ENCODE measurements at places on chromosomes 5 and 9.

GRCh38 chr5:88745093-88745696 lies 137.8 kb downstream of the MEF2C start:
- no peak for DNase-seq

GRCh38 chr9:2755285-2755684 lies 38.0 kb downstream of the KCNV2 start:
- no peak for DNase-seq

GRCh38 chr9:134546746-134547145 lies 94.9 kb upstream of the COL5A1 start:
- DNase-seq, result no peak

- DNase-seq, result no peak
Observed at GRCh38 chr9:92964607-92965060, 17.3 kb downstream of the FGD3 start.

- peak; percentile 87 for DNase-seq
Observed at GRCh38 chr5:171419688-171420430, 412 bp downstream of the FGF18 start.

GRCh38 chr5:77846422-77847128 lies 70.4 kb upstream of the TBCA start:
- DNase-seq, result no peak

DNA sequence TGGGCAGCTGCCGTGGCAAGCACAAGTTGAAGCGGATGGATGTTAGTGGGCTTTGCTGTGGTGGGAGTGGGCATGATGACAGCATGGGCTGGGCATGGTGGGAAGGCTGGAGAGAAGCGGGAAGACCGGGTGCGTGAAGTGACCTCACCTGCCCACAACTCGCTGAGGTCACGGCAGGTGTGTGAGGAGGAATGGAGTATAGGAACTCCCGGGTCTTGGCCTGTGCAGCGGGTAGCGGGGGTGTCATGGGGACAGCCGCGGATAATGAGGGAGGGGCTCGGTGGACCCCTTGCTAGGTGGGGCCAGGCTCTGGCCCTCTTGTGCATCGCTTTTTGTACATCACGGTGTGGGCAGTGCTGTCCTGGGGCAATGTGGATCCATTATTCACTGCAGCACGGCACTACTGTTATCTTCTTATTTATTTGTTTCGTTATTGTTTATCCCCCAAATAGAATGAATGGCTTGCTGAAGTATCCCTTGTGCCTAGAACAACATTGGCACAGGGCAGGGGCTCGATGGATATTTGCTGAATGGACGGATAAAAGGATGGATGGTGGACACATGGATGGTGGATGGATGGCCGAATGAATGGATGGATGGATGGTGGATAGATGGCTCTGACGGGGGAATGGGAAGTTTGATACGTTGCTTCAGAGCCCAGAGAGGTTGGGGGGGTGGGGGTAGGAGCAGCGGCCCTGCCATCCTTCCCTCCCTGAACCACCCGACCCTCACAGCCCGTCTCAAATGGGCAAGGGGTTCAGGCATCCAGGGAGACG lies 14.6 kb downstream of the PROP1 start:
- no peak for DNase-seq

DNA sequence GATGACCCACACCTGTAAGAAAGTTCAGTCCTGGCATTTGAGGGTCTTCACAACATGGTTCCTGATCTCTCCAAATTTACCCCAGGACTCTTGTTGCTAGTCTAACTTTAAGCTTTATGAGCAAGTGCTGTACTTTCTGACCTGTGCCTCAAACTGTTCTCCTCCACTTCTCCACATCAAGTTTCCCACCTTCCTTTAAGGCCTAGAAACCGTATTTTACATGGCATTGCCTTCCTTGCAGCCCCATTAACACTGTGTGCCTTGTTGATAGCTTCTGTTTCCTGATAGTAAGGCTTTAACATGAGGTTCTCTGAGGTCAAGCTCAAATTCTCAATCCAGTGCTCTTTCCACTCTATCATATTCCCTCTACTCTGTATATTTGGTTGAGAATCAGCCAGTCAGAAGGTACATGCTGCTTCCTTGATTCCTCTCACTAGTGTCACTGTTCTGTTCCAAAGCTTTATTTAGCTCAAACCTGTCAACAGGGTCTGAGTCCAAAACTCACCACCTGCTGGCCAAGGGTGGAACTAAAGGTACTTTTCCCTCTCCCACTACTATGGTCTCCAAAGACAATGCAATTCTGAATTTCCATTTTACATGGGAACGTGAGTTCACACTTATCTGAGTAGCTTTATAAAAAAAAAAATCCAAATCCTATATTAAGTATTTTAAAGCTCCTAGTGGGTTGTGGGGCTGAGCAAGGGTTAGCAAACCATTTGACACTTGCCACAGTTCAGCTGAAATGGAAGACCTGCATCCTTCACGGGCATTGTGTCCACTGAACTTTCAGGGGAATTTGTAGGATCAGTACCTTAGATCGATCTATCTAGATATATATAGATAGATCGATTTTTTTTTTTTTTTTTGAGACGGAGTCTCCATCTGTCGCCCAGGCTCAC lies 21.1 kb downstream of the VCP start:
- no peak for DNase-seq

GRCh38 chr9:10173561-10173960 lies 439.2 kb downstream of the PTPRD start:
- no peak for DNase-seq

GRCh38 chr5:67858471-67859031 lies 357.0 kb upstream of the PIK3R1 start:
- no peak for DNase-seq

- DNase-seq, result no peak
Observed at GRCh38 chr5:28499766-28500290, 1461.4 kb upstream of the CDH9 start.

GRCh38 chr9:93155716-93156474 lies 21.8 kb upstream of the NINJ1 start:
- no peak for DNase-seq

DNA sequence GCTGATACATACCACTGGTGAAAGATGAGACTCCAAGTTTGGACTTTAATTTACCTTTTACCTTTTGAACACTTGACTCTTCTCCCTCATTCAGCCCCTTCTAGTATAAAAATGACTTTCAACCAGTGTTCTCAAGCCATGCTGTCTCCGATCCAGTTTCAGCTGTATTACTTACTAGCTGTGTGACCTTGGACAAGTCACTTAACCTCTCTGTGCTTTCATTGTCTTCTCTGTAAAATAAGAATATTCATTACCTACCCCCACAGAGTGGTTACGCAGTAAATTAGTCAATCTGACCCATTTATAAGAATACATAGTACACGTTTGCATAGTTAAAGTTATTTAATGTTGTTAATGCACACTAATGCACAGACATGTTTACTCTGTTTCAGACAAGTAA lies 12.6 kb upstream of the CEMIP2 start:
- no peak for DNase-seq

DNA sequence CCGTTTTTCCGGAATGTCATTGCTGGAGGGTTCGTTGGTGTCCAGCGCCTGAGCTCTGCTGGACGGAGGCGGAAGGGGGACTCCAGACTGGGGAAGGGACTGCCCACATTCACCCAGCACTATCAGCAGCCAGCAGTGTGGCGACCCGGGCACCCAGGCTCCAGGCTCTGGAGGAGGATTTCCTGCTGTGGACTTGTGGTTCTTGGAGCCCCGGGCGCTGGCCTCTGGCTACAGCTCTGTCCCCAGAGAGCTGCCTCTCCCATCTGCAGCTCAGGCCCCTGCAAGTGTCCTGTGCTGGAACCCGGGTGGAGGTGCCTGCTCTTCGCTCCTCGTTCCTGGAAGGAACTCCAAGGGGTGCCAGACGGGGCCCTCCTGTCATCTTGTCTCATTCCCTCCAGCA lies 152.6 kb downstream of the RGS3 start:
- no peak for DNase-seq

- DNase-seq, result no peak
Observed at GRCh38 chr5:93676704-93677103, 64.7 kb downstream of the POU5F2 start.

GRCh38 chr9:19521205-19521604 lies 112.4 kb downstream of the ACER2 start:
- no peak for DNase-seq

- DNase-seq, result no peak
Observed at GRCh38 chr5:8341406-8341805, 472.5 kb downstream of the MTRR start.

- peak; percentile 29 for DNase-seq
Observed at GRCh38 chr9:109401169-109401989, 80.5 kb upstream of the EPB41L4B start.

DNA sequence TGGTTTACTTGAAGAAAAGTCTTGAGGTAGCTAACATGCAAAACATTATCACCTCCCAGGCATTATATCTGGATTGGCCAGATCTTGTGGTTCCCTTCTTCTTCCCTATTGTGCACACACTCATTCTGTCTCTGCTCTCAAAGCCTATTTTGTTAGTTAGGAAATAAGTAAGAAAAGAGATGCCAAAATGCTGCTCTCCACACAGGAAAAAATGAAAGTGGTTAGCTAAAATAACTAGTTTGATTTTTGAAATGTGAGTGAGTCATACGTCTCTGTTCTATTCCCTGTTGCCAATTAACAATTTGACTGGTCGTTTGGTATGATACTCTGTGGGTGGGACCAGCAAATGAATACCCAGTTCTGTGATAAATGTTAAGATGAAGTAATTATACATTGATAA lies 28.1 kb downstream of the LMNB1 start:
- no peak for DNase-seq

GRCh38 chr5:145738227-145738626 lies 96.9 kb downstream of the PRELID2 start:
- no peak for DNase-seq

DNA sequence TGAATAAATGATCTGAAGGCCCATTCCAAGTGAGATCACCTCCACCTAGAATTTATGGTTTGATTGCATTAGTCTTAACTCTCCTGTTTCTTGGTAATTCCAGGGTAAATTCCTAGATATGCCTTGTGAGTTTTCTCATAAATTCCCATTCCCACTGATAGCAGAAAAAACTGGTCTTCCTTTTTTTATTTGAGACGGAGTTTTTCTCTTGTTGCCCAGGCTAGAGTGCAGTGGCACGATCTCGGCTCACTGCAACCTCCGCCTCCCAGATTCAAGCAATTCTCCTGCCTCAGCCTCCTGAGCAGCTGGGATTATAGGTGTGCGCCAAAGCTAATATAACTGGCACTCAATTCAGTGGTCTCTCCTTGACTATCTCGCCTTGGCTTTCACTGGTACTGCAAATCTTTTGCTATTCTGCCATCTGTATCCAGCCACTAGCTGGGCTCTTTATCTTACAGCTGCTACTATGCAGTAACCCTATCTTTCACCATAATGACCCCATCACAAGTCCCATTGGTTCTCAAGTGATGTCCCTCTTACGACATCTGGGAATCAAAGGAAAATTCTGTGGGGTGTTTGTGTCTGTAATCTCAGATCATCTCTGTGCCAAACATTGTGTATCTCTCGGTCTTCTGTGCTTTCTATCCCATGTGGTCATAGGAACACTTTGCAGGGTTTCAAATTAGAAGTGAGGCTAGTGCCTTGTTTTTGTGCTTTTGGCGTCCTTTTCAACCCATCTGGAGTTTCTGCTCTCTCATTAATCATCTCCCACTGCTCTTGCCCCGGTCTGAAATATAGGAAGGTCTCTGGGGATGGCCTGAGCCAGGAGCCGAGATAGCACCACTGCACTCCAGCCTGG lies 14.4 kb downstream of the HNRNPK start:
- no peak for DNase-seq

Data from 8988T (cell line).